ENCODE measurements at places on chromosomes 4 and X. TPM values are rescaled to one million over a fixed set of nuclear protein-coding genes. Genes with fewer than 3 reads are reported as not detected.

ARSJ gene
- polyA plus RNA-seq, result 3.6 TPM

CDKL2 gene
- 3.2 TPM for polyA plus RNA-seq

NHSL2 gene
- polyA plus RNA-seq, result 1.3 TPM

SSX1 gene
- not detected for polyA plus RNA-seq

REPS2 gene
- polyA plus RNA-seq, result 19.6 TPM

FRYL gene
- polyA plus RNA-seq, result 11.6 TPM

ADAMTS3 gene
- polyA plus RNA-seq, result 0.56 TPM

NKAP gene
- polyA plus RNA-seq, result 9.9 TPM

TMEM154 gene
- 0.09 TPM for polyA plus RNA-seq

PABPC1L2A gene
- not detected for polyA plus RNA-seq

CENPVL3 gene
- polyA plus RNA-seq, result not detected

HSFX4 gene
- polyA plus RNA-seq, result not detected

PPAT gene
- polyA plus RNA-seq, result 3.6 TPM

UCP1 gene
- not detected for polyA plus RNA-seq

RHOXF1 gene
- polyA plus RNA-seq, result 0.97 TPM

ADH1B gene
- polyA plus RNA-seq, result 38.6 TPM

HPGD gene
- 42.5 TPM for polyA plus RNA-seq

PCSK1N gene
- polyA plus RNA-seq, result 331 TPM

GAGE12H gene
- not detected for polyA plus RNA-seq

TCEAL4 gene
- 193 TPM for polyA plus RNA-seq

IRS4 gene
- polyA plus RNA-seq, result not detected

ELF4 gene
- polyA plus RNA-seq, result 2.6 TPM

GAGE12E gene
- polyA plus RNA-seq, result not detected

DCAF12L1 gene
- 0.41 TPM for polyA plus RNA-seq

HNRNPH2 gene
- 68.1 TPM for polyA plus RNA-seq

KLHL2 gene
- 11.5 TPM for polyA plus RNA-seq

TNIP3 gene
- polyA plus RNA-seq, result not detected

DKK2 gene
- 0.19 TPM for polyA plus RNA-seq

COL4A5 gene
- 11.9 TPM for polyA plus RNA-seq

SMR3B gene
- polyA plus RNA-seq, result not detected

RPS6KA6 gene
- 4.7 TPM for polyA plus RNA-seq

UGT8 gene
- 20.0 TPM for polyA plus RNA-seq

MAGEA3 gene
- not detected for polyA plus RNA-seq

TSPAN6 gene
- polyA plus RNA-seq, result 60.1 TPM

FAM47B gene
- not detected for polyA plus RNA-seq

JAKMIP1 gene
- polyA plus RNA-seq, result not detected

CENPVL2 gene
- polyA plus RNA-seq, result not detected

SHOX gene
- polyA plus RNA-seq, result not detected
